Fibroblast of skin of right quadriceps (primary cell): ENCODE measurements at places on chromosomes 11 and 22.

- DNase-seq: no peak
Observed at GRCh38 chr11:117905524-117905923, 23.7 kb downstream of the TMPRSS13 start.

DNA sequence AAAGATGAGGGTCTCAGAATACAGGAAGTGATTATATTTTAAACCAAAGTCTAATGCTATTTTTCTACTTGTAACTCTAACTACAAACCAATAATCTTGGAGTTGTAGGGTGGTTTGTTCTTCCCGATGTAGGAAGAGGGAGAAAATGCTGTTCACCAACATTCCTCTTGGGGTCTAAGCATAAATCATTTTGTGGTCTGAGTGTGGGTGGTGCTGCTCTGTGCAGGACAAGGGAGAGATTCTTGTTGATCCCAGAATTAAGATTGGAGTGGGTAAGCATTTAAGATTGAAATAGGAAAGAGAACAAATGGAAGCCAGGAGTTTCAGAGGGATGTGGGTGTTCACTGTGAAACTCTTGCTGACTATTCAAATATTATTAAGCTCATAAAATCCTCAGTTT is 38.6 kb upstream of the MMP13 start:
- DNase-seq: peak; percentile 78

GRCh38 chr22:30017375-30018223 is 62.7 kb upstream of the HORMAD2 start:
- DNase-seq: no peak

GRCh38 chr11:102722821-102723220 is 1.9 kb downstream of the MMP8 start:
- no peak for DNase-seq

DNA sequence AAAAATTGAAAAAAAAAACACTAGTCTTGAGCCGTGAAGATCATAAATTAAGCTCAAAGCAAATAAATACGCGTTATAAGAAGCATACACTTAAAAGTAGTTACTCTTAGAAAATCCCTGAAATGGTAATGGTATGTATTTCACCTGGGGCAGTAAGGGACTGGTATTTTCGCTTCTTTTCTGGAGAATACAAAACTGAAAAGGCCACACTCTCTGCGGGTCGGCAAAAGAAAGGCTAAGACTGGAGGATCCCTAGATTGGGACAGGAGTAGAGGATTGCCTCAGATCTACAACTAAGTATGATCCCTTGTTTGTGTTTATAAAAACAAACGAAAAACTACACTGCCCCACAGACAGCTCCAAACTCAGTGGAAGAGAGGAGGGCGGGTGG is 617 bp downstream of the TSG101 start:
- no peak for DNase-seq

GRCh38 chr11:65774525-65775306 is 6.1 kb downstream of the AP5B1 start:
- no peak for DNase-seq

GRCh38 chr11:43942662-43943371 is 380 bp downstream of the C11orf96 start:
- peak; percentile 20 for DNase-seq

GRCh38 chr11:13606701-13607100 is 61.8 kb upstream of the FAR1 start:
- no peak for DNase-seq

GRCh38 chr11:45532546-45532945 is 132.9 kb downstream of the CHST1 start:
- DNase-seq: no peak

DNA sequence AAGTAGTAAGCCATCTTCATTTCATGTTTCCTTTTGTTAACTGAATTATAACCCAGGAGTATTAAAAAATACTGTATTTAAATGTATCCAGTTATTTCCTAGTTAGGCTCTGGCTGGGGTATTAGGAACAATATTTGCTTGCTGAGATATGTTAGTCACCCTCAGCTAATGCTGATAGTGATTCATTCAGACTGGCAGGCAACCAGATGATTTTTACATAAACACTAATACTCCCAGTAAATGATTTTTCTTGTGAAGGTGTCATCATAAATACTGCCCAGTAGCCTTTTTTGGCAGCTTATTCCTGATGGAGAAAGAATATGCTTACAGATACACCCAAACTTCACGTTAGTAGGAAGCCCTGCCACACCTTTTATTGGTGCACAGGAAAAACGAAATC is 8.1 kb downstream of the YWHAH start:
- peak; percentile 86 for DNase-seq

GRCh38 chr11:37450613-37451012 is 852.6 kb upstream of the RAG2 start:
- DNase-seq: no peak

- DNase-seq: no peak
Observed at GRCh38 chr11:45399166-45399565, 113.0 kb upstream of the SYT13 start.

DNA sequence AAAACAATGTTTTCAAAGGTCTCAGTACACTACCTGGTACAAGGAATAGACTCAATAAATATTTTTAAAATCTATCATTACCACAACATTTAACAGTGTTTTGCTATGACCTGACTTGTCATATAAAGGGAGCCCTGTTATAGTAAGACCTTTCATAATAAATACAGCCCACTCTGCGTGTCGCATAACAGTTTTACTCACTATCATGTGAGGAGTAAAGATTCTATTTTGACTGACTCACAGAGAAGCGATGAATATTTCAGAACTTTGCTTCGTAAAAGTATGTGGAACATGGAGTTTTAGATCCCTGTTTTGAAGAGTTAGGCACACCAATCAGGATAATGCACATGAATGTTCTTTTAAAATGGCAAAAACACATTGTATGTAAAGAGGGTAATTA is 531.2 kb downstream of the KCNA4 start:
- DNase-seq: no peak

GRCh38 chr11:115627666-115628460 is 123.6 kb upstream of the CADM1 start:
- DNase-seq: no peak

GRCh38 chr11:45982656-45983470 is 60.4 kb downstream of the LARGE2 start:
- DNase-seq: peak; percentile 95

GRCh38 chr22:27262361-27262760 is 539.2 kb downstream of the MN1 start:
- peak; percentile 46 for DNase-seq

DNA sequence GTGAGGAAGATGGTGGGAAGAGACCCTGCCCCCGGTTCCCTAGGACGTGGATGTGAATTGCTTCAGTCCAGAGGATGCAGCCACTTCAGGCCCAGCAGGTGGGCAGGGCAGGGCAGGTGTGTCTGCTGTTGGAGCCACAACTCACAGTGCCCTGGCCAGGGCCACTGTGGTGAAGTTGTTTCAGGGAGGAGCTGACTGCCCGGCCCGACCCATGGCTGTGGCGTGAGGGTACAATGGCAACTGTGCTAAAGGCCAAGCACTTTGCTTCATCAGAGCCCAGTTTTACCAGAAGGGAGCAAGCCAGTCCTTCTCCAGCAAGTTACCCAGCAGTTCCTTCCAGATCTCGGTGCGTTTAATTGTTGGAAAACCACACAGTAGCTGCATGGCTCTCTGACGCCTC is 1174.4 kb downstream of the BRD1 start:
- no peak for DNase-seq

DNA sequence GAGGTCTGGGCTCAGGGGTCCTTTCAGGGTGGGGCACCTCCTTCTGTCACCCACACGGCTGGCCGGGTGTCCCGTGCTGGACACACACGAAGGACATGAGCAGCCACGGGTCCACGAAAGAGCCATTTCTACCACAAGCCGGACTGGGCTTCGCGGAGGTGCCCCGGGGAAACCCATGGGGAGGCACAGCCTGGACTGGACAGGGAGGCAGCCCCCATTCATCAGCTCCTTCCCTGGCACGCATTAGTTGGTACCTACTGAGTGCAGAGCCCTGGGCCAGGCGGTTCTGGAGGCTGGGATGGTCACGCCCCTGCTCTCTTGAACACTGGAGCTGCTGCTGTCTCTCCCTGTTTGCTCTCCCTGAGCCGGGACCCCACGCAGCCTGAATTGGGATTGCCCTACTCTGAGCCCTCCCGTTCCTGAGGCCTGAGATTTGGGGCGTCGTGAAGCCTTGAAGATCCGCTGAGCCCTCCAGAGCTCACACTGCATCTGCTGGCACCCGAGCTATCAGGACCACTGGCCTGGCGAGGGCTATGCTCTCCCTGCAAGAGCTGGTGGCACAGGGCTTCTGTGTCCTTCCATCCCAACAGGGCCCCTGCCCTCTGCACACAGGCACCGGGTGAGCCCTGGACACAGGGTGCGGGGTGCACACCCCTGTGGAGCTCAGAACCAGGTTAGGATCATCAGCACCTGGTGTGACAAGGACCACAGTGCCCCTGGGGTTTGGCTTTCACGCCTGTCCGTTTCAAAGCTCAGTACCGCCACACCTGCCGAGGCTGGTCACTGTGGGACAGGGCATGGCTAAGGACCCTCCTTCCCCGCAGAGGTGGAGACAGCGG is 84.6 kb downstream of the MYEOV start:
- no peak for DNase-seq

- DNase-seq: no peak
Observed at GRCh38 chr11:111186308-111186915, 59.1 kb upstream of the POU2AF2 start.

GRCh38 chr22:19120829-19121630 is 1.2 kb downstream of the DGCR2 start:
- no peak for DNase-seq

GRCh38 chr11:78417888-78418583 is 416 bp upstream of the GAB2 start:
- peak; percentile 83 for DNase-seq

GRCh38 chr11:126164781-126165180 is 46.7 kb downstream of the RPUSD4 start:
- DNase-seq: no peak

GRCh38 chr22:22099833-22100812 is 117.5 kb upstream of the TOP3B start:
- DNase-seq: no peak

- peak; percentile 38 for DNase-seq
Observed at GRCh38 chr11:91860661-91861060, 364.0 kb upstream of the FAT3 start.

GRCh38 chr11:47514825-47515647 is 37.9 kb downstream of the CELF1 start:
- DNase-seq: peak; percentile 76

- no peak for DNase-seq
Observed at GRCh38 chr11:1746956-1747752, 3.2 kb downstream of the IFITM10 start.

DNA sequence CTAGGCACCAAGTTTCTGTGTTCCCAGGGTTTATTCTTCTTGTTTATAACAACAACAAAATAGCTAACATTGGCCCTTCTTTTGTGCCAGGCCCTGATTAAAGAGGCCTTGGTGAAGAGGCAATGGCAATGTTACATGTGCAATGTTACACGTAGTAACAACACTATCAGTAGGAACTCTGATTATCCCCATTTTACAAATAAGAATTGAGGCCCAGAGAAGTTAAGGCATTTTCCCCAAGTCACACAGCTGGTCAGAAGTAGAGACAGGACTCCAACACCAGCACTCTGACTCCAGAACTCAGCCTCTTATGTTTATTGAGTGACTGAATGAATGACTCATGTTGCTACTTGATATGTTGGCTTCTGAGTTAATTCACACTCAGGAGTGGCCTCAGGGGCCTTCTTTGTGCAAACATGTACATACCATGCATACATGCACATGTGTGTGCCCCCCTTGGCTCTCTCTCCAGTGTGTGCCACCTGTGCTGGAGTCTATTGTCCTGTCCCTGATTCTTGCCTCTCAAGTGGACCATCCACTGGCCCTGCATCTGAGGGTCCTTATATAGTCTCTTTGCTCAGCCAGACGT is 98.4 kb downstream of the TP53I11 start:
- no peak for DNase-seq

DNA sequence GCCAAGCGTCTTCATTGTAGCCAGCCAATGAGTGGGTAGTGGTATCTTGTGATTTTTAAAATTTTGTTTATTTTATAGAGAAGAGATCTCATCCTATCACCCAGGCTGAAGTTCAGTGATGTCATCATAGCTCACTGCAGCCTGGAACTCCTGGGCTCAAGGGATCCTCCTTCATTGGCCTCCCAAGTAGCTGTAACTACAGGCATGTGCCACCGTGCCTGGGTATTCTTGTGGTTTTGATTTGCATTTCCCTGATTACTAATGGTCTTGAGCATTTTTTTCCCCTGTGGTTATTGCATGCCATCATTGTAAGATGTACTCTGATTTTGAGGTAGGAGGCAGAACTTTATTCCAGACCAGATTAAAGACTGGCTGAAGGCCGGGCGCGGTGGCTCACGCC is 2.4 kb upstream of the DENND6B start:
- peak; percentile 51 for DNase-seq

- DNase-seq: no peak
Observed at GRCh38 chr11:38683484-38683883, 2085.4 kb upstream of the RAG2 start.

- DNase-seq: peak; percentile 76
Observed at GRCh38 chr11:118438314-118438931, 2.1 kb downstream of the KMT2A start.

- no peak for DNase-seq
Observed at GRCh38 chr11:34970480-34970879, 54.1 kb downstream of the PDHX start.

DNA sequence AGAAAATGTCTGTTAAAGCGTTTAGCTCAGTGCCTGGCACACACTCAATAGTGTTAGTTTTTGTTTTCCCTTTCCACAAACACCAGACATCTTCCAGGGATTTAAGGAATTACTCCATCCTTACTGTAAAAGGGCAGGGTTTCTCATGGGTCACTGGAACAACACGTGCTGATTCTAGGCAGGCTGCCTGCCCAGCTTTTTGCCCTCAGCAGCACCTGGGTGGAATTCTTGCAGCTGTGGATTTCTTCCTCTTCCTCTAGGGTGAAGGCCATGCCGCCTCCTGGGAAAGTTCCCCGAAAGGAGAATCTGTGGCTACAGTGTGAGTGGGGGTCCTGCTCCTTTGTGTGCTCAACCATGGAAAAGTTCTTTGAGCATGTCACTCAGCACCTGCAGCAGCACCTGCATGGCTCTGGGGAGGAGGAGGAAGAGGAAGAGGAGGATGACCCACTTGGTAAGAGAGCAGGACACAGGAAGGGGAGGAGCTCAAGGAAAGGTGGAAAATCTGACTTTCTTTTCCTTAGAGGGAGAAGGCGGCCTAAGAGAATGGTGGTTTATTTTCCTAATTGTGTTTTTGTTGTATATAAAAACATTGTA is 5.4 kb downstream of the HINFP start:
- DNase-seq: no peak

- peak; percentile 20 for DNase-seq
Observed at GRCh38 chr11:19345848-19346681, 105.3 kb upstream of the E2F8 start.

- no peak for DNase-seq
Observed at GRCh38 chr11:110026858-110027626, 66.2 kb upstream of the ZC3H12C start.

DNA sequence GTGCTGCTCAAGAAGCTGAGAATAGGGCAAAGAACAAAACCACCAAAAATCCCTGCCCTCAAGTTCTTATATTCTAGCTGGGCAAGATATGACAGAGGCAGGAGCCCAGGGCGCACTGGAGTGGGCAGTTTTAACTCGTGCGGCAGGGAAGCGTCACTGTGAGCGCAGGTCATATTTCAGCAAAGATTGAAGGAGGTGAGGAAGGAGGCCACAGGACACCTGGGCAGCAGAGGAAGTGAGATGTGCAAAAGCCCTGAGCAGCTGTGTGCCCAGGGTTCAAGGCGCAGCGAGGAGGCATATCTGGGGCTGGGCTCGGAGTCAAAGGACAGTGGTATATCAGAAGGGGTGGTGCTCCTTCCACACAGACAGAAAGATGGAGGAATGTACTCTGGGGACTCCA is 13.5 kb downstream of the KCNC1 start:
- DNase-seq: no peak

- DNase-seq: no peak
Observed at GRCh38 chr11:77770629-77771028, 49.9 kb downstream of the RSF1 start.
